Muscle of arm (tissue), 14 donors: ENCODE measurements at places on chromosomes 11 and 22.
A peak's percentile ranks its signal among the peaks of the same experiment; 100 is the strongest.

DNA sequence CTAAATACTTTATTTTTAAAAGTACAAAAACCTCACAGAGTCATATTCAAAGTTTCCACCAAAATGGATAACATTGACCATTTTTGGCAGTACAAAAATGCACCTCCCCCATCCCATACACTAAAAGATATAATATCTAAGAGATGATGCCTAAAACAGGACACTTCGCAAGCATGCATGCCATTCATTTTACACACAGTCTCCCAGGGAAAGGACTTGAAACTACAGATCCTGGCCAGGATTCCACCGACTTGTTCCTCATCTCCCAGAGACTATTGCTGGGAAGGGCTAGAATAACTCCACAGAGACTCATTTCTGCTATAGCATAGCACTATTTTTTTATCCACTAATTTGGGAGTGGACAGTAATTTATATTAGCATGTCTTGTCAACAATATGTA lies 81.7 kb downstream of the MTNR1B start:
- no peak for DNase-seq

GRCh38 chr22:46361826-46362202 lies 26.3 kb downstream of the TRMU start:
- DNase-seq = no peak

DNA sequence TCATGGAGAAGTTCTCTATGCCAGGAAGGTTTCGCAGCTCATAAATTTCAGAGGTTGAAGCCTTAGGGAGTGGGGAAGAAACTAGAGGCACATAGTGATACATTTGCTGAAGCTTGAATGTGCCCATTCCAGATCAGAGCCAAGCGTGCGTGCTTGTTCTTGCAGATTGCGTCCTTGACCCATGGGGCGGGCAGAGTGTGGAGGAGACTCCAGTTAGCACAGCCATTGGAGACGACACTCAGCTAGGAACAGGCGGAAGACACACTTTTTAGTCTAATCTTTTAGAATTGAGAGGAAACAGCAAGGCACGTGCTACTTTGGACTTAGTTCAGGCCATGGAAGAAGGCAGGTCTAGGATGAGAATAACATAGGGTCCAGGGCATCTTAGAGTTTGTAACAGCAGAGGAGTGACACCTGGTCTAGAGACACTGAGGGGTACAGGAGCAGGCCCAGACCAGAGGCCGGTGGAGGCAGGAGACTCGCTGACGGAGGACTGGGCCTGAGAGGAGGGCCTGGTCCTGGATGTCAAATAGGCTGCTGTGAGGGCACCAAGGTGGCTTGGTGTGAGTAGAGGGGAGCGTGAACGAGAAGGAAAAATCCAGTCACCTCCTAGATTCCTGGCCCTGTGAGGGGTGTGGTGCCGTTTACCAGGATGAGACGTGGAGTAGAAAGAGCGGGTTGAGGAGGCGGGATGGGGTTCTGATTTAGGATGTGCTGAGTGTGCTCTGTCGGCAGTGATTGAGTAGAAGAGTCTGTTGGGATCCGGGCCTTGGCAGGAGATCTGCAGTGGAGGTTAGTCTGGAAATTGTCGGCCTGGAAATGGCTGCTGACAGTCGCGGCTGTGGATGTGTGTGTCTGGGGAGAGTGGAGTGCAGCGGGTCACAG lies 154.7 kb downstream of the TBC1D22A start:
- peak; percentile 29 for DNase-seq

DNA sequence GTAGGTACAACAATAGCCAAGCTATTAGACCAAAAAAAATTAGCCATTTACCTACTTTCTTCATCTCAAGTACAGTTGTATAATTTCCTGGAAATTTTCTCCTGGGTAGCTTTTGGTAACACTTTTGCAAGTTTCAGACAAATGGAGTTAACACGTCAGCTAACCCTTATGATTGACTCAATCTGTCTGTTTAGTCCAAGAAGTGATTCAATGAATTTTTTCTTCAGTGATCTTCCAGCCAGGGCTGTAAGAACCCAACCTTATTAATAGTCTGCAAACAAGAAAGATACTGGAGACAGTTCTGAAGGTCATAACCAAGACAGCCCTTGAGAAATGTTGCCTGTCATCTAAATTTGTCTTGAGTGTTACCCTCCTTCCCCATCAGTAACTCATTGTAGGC lies 30.1 kb upstream of the FIBIN start:
- no peak for DNase-seq

DNA sequence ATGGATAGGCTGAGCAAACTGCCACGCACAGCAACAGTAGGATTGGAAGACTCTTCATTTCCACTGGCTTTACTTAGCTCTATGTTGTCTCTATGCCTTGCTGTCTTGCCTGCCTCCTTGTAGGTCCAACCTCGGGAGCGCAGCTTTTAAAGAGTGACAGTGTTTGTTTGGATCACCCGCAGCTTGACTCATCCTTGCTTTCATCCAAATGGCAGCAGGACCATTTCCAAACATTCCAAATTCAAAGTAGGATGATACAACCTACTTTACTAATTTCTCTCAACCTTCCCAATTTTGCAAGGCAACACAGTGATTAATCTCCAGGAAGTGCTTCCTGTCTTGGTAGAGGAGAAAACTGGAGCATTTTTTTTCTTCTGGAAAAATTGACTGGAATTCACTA lies at the start of gene MMP3:
Gene MMP3, minus strand, starts transcription at position 121 of the 400 bp plus-strand sequence. Its CDS starts 63 bp downstream, at position 58.
- no peak for DNase-seq

DNA sequence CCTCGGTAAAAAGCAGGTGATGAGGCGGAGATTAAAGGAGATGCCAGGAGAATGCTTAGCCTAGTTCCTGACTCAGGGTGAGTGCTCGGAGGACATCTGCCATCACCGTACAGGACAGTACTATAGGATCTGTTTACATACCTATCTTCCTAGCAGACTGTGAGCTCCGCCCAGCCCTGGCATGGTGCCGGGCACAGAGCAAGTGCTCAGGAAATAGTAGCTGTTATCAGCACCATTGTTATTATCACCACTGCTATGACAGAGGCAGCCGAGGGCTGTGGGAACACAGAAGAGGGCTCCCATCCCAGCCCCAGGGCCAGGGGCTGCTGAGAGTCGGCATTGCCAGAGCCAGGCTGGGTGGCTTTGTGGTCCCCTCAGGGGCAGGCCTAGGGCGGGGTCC lies 642 bp upstream of the SEPTIN3 start:
- no peak for DNase-seq

GRCh38 chr11:79021601-79022000 lies 419.2 kb downstream of the TENM4 start:
- DNase-seq = no peak

- DNase-seq = no peak
These were observed 9.8 kb downstream of the SCN4B start for GRCh38 chr11:118142809-118143208.

DNA sequence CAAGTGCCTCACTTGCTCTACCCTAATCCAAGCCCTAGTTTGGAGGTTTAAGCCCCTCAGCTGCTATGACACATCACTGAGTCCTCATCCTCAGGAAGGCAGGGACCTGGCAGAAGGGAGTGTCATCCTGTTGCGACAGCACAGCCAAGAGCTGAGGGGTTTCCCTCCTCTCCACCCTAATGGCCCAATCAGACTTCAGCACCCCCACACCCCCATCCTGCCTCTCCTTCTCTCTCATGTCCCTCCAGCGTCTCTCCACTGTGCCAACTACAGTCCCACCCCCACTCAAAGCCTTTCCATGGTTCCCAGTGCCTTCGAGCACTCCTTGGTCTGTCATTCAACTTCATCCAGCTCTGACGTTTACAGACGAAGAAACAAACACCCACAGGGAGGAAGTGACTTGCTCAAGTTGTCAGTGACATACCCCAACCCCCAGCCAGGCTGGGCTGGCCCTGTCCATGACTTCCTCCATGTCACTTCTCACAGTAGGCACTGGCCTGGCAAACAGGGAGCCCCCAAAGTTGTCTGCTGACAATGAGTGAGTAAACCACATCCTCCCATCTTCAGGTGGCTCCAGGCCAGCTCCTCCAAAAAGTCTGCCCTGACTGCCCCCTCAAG lies 15.6 kb downstream of the ARAP1 start:
- DNase-seq = no peak

DNA sequence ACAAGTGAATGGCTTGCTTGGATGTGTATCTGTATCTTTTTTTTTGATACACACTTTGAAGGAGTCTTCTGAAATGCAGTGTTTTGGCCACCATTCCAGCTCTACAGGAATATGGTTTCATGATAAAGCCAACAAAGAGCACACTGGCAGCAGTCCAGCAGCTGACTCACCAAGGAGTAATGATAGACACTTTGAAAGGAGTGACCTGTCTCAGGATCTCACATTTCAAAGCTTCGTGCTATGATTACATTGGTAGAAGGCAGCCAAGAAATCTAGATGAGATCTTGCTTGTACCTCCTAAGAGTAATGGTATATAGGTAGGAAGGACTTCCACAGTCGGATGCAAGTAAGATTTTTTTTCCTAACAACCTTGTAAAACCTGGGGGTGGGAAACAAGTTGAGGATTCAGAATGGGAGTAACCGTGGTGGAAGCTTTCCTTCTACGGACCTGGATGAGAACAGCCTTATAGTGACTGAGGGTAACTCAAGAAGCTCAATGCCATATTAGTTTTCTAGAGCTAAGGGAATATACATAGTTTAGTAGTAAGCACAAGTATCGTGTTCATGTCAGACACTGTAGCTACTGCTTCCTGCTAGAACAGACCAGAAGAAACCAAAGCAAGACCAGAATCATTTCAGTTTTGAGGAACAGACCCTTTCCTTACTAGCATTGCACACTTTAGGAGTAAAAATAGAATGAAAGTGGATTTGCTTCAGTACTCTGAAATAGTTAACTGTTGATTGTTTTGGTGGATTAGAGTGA lies 25.0 kb downstream of the MTMR3 start:
- peak; percentile 38 for DNase-seq
